ENCODE measurements at places on chromosomes 2 and 18.
A peak's percentile ranks its signal among the peaks of the same experiment; 100 is the strongest.

- DNase-seq = no peak
Observed at GRCh38 chr2:214203744-214204289, 207.0 kb upstream of the VWC2L start.

DNA sequence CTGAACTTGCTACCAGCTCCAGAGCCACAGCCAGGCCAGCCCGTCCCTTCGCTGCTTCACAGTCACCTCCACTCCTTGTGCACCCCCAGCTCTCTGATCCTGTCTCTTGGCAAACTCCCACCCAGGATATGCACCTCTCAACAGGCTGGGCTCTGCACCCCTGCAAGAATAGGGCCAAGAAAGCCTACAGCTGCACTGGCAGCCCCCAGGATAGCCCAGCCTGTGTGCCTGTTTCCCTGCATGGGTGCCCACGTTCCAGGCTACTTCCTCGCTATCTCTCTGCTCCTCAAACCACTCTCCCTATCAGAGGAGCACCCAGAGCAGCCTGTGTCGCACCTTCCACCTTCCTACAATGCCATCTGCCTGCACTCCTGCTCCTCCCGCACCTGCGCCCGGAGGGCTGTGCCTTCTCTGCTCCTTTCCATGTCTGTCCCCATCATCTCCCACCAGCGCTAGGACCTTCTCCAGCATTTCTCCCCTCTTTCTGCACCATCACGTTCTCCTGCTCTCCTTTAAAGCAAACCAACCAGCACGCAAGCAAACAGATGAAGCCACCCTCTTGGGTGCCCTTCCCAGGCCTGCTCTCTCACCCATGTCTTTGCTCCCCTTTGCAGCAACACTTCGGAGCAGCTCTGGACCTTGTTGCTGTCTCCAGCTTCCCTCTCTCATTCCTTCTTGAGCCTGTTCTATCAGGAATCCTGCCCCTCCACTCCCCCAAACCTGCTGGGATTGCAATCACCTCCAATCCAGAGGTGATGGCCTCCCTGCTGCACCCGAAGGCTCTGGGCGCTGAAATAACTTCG lies 313.2 kb upstream of the HS6ST1 start:
- no peak for DNase-seq

DNA sequence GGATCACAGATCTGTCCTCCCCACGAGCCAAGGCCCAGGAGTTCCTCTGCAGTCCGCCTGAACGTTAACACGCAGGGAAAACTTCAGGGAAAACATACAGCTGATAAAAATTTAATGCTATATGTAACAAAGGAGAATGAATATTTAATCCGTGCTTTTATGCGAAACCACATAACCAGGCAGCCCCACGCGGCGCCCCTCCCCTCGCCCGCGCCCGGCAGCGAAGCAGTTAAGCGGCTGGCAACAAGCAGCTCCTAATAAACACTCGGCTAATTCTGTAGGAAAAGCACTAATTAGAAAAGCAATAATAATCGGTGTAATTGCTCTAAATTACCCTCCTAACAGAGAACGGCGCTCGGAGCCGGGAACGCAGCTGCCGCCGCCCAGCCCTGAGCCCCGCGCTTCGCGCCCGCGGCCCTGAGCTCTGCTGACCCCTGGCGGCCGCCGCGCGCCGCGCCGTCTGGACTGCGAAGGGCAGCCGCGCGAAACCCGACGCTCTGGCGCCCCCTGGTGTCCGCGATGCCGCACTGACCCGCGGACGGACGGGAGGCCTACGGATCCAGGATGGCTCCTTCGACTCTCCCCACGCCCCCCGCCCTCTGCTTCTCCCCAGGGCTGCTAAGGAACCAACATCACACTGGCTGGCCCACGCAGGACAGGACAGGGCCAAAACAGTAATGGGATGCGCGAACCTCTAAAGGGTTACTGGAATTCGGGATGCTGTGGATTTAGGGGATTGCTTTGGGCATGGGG lies 181.4 kb downstream of the SMAD2 start:
- peak; percentile 14 for DNase-seq

DNA sequence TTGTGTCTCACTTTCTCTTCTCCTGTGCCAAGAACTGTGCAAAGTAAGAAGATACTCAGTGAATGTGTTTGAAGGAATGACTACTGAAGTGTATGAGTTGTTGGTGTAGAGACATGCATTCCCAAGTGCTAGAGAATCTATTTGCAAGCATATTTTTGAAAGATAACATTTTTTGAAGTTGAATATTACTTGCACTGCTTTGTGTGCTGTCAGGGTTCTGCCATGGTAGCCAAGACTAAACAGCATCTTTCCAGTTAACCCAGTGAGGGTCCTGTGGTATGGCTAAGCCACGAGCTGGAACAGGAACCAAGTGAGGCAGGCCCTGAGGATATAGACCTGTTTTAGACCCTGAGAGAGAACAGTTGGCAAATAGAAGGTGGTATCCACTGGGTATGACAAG lies 35.2 kb upstream of the EFEMP1 start:
- DNase-seq = no peak

DNA sequence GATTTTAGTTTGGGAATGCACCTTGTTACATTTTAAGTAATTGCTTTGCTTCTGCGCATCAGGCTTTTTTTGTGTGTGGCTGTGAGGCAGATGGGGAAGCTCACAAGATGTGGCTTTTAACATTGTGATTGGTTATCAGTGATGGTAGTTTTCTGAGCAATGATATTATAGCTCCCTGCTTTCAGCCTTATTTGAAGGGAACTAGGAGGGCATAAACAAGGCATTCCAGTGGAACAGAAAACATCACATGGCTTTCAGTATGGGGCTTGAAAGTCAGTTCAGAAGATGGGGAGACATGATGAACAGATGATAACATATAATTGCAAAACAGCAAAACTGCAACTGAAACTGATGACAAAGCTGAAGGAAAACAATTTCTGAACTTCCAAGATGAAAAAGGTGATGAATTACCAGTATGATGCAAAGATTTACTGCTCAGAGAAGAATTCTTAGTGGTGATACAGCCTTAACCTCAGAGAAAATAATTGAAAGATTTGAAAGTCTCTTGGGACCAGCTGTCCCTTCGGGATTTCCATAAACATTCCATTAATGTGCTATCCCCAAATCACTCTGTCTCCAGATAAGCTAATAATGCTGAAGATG lies 439.7 kb downstream of the RND3 start:
- DNase-seq = no peak

GRCh38 chr2:156474401-156474800 lies 38.2 kb downstream of the GPD2 start:
- DNase-seq = no peak

DNA sequence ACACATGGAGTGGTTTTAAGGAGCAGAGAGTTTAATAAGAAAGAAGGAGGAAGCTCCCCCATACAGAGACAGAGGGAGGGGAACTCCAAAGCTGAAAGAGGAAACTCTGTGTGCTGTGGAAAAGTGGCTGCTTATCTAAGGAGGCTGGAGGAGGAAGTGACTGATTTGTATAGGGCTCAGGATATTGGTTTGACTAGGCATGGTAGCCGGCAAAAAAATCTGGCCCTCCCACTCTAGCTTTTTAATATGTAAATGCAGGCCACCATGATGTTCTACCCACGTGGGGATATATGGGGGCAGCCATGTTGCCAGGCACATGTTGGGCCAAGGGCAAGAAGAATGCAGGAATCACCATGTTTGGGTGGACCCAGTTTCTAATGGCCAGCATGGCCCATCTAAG lies 64.3 kb downstream of the HNMT start:
- no peak for DNase-seq

DNA sequence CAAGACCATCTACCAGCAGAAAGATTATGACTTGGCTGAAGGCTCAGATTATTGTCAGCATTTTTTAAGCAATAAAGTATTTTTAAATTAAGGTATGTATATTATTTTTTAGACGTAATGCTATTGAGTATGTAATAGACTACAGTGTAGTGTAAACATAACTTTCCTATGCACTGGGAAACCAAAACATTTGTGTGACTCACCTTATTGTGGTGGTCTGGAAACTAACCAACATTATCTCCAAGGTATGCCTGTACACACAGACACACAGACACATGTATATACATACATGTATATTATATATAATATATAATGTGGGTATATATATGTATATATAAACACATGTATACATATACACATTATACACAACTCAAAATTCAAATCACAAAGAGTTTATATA lies 9.1 kb upstream of the TMEFF2 start:
- DNase-seq = no peak

DNA sequence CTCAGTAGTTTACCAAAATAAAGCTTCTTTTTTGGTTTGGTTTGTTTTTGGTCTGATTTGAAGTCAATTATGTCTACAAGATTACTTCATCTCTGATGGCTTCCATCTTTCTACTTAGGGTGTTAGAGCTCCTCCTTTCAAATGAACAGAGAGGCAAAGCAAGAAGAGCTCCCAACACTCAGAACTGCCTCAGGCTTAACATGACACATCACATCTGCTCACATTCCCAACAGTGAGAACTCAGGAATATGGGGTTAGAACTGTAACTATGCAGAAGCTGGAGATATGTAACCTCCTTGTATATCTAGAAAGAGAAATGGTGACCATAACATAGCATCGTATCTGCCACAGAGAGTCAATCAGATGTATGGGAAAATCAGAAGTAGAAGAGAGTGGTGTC lies 11.4 kb upstream of the LRATD1 start:
- no peak for DNase-seq

- DNase-seq = no peak
Observed at GRCh38 chr18:2716394-2717326, 61.1 kb downstream of the SMCHD1 start.

GRCh38 chr2:237759176-237759575 lies 39.4 kb upstream of the RBM44 start:
- DNase-seq = no peak

GRCh38 chr18:49563130-49563540 lies 1.3 kb downstream of the LIPG start:
- DNase-seq = no peak

DNA sequence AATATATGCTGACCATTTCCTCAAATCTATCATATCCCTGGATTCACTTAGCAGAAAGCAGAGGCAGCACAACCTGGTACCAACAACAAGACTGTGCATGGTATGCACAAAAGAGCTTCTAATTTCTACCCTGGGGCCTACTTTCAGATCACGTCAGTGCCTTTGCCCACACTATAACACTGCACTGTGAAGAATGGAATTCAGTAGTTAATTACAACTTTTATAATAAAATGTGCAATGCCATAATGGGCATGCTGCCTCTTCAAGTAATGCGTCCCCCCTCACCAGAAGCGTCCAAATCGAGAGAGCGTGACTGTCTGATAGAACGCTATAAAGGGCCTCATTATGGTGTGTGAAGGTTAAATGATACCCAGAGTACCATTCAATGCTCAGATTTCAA lies 328.1 kb upstream of the PKDCC start:
- no peak for DNase-seq

DNA sequence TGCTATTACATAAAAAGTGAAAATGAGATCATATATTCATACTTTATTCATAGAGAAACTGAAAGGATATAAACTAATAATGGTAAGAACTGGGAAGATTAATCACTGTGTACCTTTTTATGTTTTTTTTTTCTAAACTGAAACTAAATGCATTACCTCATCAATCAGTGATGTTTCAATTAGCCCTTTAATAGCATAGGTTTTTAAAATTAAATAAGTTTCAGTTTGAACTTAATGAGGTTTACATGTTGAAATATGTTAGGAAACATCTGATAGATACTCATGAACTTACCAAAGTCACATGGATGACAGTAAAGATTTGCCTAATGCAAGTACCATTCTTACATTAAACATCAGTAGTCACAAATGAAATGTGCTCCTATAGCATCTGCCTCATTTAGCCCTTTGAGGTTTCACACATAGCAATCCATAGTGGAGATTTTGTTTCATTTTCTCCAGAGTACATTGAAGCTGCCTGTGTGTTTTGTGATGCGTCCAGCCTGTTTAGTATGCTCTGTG lies 8.9 kb downstream of the MAPRE2 start:
- no peak for DNase-seq

- DNase-seq = no peak
Observed at GRCh38 chr2:3099145-3099859, 278.3 kb downstream of the EIPR1 start.

GRCh38 chr2:63977904-63978303 lies 41.3 kb downstream of the VPS54 start:
- DNase-seq = no peak

- DNase-seq = no peak
Observed at GRCh38 chr2:128445523-128445900, 126.8 kb upstream of the HS6ST1 start.

- no peak for DNase-seq
Observed at GRCh38 chr18:49178736-49179135, 228.0 kb upstream of the SMAD7 start.

DNA sequence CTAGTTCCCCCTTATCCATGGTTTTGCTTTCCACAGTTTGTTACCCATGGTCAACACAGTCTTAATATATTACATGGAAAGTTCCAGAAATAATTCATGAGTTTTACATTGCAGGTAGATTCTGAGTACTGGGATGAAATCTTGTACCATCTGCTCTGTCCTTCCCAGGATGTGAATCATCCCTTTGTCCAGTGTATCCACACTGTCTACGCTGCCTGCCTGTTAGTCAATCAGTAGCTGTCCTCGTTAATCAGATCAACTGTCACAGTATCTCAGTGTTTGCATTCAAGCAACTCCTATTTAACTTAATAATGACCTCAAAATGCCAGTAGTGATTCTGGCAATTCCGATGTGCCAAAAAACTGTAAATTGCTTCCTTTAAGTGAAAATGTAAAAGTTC lies 76.3 kb downstream of the DYNC1I2 start:
- no peak for DNase-seq

GRCh38 chr2:200090683-200091082 lies 135.3 kb downstream of the MAIP1 start:
- DNase-seq = no peak

GRCh38 chr18:9987345-9987744 lies 73.5 kb downstream of the VAPA start:
- no peak for DNase-seq

DNA sequence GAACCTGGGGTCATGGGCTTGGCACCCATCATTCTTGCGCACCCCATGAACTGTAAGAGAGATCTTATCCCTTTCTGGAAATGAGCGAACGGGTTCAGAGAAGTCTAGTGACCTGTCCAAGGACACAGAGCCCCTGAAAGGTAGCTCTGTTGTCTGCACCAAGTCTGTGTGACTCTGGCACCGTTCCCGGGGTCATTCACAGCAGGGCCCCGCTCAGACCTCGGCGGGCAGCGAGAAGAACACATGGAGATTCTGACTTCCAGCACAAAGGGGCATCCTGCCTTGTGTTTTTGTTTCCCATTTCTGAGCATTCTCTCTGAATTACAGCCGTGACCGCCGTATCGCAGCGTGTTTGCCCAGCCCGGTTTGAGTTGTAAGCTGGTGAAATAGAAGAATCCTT lies 231.7 kb downstream of the KLHL29 start:
- DNase-seq = no peak

DNA sequence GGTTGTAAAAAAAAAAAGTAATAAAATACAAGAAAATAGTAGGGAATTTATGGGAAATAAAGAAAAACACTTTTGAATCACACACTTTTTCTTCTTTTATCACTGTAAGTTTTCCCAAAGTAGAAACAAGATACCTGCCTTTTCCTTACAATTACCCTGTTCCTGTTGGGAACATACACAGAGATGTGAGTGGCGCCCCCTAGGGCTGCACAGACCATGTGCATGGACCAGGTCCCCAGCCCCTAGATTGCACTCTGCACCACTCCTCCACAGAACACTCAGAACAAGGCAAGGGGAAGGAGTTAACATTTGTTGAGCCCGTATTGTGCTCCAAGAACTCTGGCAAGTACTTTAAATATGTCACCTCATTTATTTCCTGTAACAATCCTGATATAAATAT lies 118.7 kb upstream of the NRP2 start:
- DNase-seq = no peak

All from NCI-H1694 (cell line).